ENCODE measurements at places on chromosomes 7 and 10.

DNA sequence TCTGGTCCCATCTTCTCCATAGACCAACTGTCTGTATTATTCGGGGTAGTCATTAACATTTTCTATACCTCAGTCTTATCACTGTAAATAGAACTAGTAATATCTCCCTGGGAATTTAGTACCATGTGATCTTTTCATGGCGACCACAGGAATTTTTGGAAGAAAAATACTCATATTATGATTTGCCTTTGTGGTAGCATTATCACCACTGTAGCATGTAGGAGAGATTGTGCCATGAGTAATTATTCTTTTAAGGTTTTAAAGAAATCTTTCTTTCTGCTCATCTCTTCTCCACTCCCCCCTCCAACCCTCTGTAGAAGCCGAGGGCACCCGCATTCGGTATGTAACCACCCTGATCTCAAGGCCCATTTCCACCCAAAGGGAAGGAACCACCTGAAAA is 25.0 kb downstream of the ZNF365 start:
- DNase-seq = no peak

DNA sequence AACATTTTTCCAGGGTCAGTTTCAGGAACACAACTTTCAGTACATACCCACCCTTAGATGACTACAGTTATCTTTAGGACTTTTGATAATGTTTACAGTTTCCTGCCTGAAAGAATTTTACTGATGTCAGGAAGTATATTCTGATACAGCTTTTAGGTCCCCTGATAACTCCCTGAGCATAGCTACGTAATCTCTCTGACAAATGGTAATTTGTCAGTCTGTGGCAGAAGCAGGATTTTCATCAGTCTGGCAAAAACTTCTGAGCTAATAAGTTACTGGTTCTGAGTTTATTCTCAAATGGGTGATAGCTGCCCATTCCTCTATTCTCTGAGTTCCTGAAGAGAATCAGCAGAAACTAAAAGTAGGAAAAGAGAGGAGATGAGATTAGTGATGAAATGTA is 270.1 kb upstream of the MTPN start:
- DNase-seq = no peak

- no peak for DNase-seq
Measured at GRCh38 chr7:128136215-128136597, 104.9 kb upstream of the LEP start.

DNA sequence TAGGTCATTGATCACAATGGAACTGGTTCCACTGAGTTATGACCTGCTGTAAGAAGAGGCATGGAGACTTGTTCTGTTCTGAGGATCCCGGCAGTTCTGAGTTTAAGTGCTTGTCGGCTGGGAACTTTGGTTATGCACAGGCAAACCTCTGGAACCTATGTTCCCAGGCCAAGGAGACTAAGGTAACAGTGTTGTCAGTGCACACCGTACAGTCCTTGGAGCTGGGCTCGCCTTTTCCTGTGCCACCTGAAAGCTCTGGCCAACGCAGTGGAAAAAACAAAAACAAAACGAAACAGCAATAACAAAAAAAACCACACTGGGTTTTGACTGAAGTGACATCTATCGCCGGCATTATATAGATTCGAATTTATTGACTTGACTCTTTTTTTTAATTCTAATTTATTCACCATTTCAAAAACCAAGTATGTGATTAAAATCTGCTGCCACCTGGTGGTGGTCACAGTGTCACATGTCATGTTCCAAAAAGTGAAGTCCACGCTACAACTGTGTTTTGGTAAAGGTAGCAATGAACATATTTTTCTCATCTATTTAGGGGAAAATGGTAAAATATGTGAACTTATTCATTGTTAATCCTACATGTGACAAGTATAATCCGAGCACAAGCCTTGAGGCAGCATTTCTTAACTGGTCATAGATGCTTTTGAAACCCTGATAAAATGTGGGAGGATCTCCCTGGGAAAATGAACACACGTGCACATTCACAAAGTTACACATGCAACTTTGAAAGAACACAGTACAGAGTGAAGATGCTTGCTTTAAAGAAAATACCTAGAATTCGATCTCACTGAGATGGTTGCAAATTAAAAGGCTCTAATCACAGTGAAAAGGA is 113.8 kb upstream of the PPP2R2D start:
- DNase-seq = no peak

DNA sequence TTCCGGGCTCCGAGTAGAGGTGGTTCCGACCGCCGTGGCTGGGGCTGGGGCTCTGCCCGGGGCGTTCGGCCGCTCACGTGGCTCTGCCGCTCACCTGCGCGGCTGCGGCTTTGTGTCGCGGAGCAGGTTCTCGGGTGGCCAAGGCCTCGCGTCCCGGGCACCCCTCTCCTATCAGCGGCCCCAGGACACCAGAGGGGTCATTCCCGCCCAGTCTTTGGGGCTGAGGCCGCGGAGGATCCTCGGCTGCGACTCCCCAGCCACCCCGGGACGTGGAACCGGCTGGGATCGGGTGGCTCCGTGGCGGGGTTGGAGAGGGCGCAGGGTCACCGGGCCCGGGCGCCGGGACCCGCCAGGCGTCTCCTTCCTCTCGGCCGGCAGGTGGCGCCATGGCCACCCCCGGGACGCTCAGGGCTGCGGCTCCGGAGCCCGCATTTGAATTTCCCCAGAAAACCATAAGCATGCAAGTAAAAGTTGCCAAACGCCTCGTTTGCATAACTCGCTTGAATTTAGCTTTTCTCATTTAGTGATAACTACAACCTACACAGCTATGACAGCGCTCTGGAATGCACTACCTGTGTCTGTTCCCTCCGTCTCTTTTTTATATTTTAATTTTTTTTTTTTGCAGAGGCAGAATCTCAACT is 1.2 kb downstream of the COL26A1 start:
- peak; percentile 83 for DNase-seq

GRCh38 chr10:16809074-16809718 is 8.0 kb downstream of the RSU1 start:
- no peak for DNase-seq

DNA sequence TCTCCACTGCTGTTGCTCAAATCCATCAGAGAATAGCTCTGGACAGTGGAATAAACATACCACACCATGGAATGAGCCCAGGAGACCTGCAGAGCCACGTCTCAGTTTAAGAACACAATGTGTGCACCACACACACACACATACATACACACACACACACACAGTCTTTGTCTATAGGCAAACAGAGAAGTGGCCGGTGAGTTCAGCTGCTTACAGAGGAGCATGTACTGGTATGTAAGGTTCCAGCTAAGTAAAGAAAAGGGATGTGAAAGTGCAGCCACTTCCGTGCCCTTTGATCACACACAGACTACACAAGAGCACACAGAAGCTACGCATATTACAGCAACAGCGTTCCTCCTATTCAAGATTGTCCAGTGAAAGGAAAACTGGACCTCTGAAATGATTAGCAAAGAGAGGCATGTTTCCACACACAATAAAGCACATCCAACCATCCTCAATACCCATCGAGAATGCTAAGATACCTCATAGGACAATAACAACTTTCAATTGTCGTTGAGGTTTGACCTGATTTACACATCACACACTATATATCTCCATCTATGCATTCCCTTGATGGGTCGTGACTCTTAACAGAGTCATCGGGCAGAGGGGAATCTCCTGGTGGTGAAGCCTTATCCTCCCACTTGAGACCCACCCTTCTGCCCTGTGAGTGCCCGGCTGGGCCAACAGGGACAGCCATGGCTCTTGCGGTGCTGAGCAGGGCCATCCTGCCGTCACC is 23.6 kb downstream of the SLC35B4 start:
- no peak for DNase-seq

GRCh38 chr10:120039826-120040225 is 147.3 kb downstream of the SEC23IP start:
- DNase-seq = no peak

DNA sequence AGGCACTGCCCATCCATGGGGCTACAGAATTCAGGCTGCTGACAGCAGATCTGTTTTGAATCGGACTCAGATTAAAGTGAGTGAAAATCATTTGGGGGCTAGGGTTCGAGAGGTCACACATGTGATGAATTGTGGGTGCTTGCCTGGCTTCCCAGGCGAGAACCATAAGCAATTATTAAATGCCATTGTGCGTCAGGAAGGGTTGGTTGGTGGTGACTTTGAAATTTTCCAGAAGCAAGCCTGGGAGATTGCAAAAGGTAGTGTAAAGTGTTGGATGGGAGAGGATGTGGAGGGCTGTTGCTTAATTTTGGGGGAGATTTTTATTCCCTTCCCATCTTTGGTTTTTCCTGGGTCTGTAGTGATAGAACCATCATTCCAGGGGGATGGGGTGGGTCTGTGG is 34.6 kb downstream of the LRMDA start:
- no peak for DNase-seq

- DNase-seq = peak; percentile 98
Measured at GRCh38 chr10:99659031-99659867, at the start of gene ENTPD7. TSS of gene ENTPD7 (plus strand) at chr10:99659509. CDS start at chr10:99659957, 448 bp downstream.

GRCh38 chr10:29438271-29438670 is 149.4 kb downstream of the LYZL1 start:
- DNase-seq = no peak

- DNase-seq = no peak
Measured at GRCh38 chr10:80522756-80523363, 14.8 kb upstream of the SH2D4B start.

GRCh38 chr10:113261161-113261560 is 291.7 kb upstream of the HABP2 start:
- no peak for DNase-seq

DNA sequence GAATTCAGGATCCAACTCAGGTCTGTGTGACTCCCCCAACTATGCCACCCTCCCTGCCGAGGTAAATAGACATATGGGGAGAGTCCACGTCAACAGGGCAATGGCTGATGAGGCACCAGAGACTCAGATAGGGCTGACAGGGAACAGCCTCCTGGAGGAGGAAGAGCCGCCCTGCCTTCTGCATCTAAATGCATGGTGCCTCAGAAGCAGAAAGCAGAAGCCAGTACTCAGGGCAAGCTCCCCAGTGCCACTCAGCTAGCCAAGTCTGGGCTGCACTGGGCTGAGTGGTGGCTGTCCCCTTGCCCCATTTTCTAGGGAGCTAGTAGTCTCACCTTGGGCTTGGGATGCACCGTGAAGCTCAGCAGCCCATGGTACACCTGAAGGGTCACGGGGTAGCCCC is 11.0 kb downstream of the RRP12 start:
- DNase-seq = no peak

- no peak for DNase-seq
Measured at GRCh38 chr10:73837072-73837471, 25.7 kb upstream of the NDST2 start.

- DNase-seq = no peak
Measured at GRCh38 chr7:47738563-47739166, 156.8 kb upstream of the TNS3 start.

GRCh38 chr7:32618987-32619386 is 123.7 kb downstream of the AVL9 start:
- DNase-seq = no peak

GRCh38 chr10:86218842-86219241 is 147.8 kb downstream of the GRID1 start:
- no peak for DNase-seq

GRCh38 chr7:4753598-4754432 is 21.6 kb upstream of the AP5Z1 start:
- peak; percentile 91 for DNase-seq

- no peak for DNase-seq
Measured at GRCh38 chr7:149817836-149818535, 20.2 kb upstream of the ZNF862 start.

DNA sequence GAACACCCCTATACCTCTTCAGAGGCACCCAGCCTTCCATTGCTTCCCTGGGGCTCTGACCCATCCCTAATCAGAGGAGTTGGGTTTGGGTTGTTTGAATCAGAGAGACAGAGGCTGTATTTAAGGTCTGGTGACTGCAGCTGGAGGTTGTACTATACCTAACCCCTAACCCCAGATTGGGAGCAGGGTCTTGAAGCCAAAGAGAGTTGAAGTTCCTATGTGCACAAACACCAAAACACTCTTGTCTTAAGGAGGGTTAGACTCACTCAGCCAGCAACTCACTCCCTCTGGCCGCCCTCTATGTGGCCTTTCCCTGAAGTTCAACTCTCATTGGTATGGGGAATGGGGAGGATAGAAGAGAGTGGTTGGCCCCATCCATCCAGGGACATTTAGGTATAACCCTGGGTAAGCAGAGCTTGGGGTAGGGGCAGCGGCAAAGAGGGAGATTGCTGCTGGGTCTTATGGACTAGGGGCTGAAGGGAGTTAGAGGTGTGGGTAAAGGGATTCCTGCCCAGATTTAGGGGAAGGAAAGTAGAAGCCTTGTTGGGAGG is 80.0 kb downstream of the PAX2 start:
- DNase-seq = no peak

- no peak for DNase-seq
Measured at GRCh38 chr10:131898061-131898460, 2.7 kb upstream of the PPP2R2D start.

DNA sequence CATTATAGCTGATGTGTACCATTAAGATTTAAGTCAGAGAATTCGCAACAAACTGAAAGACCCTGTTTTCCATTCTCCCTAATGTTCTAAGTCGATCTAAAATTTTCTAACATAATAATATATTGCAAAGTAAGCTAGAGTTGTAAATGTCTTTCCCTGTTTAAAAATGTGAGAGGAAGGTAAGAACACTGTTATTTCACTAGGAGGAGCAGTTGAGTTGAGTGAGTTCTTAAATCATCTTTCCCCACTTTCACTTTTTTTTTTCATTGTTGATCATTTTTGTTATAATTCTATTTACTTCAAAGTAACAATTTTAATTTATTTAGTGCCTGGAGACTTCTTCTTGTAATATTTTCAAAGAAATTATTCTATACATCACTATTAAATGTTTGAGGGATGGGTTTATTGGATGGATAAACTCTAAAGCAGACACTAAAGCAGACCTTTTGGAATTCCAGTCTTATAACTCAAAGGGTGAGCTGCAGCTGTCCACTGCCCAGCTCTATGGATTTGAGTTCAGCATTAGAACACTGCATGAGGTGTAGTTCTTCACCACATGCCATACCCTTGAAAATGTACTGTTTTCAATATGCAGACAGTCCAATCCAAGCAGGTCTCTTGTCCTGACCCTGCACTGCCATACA is 181.3 kb upstream of the FZD1 start:
- DNase-seq = no peak

- no peak for DNase-seq
Measured at GRCh38 chr10:132618158-132618919, 80.8 kb downstream of the INPP5A start.

- no peak for DNase-seq
Measured at GRCh38 chr10:48336978-48337599, 30.6 kb downstream of the MAPK8 start.

DNA sequence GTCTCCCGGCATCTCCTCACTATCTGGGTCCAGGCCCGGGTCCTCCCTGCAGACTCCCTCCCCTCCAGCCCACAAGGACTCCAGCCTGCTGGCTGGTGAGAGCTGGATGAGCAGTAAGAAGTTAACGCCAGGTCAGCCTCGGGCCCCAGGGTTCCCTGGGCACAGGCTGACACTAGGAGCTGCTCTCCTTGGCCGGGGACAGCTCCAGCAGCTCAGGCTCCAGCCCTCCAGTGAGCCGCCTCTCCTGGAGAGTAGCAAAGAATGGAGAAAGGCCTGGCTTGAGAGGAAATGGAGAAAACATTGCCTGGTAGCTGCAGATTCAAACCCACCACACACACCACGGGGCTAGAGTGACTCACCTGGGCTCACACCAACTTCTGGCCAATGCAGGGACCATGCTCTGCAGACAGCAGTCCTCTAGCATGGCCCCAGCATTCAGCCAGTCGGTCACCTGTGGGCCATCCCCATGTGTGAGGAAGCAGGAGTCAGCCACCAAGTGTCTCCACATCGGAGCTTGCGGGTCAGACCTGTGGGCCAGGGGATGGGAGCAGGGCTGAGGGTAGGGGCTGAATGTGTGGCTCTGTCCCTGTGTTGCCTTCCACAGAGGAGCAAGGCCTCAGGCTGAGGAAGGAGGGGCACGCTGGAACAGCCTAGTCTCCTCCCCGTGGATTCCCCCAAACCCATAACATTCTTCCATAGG is 6.5 kb downstream of the SAP25 start:
- peak; percentile 61 for DNase-seq
